NCI-H446 (cell line): ENCODE measurements at places on chromosomes 2 and 18.

- no peak for DNase-seq
Measured at GRCh38 chr2:67642046-67642382, 244.9 kb downstream of the ETAA1 start.

GRCh38 chr18:73879328-73879727, 268.3 kb downstream of the FBXO15 start:
- DNase-seq, result no peak

DNA sequence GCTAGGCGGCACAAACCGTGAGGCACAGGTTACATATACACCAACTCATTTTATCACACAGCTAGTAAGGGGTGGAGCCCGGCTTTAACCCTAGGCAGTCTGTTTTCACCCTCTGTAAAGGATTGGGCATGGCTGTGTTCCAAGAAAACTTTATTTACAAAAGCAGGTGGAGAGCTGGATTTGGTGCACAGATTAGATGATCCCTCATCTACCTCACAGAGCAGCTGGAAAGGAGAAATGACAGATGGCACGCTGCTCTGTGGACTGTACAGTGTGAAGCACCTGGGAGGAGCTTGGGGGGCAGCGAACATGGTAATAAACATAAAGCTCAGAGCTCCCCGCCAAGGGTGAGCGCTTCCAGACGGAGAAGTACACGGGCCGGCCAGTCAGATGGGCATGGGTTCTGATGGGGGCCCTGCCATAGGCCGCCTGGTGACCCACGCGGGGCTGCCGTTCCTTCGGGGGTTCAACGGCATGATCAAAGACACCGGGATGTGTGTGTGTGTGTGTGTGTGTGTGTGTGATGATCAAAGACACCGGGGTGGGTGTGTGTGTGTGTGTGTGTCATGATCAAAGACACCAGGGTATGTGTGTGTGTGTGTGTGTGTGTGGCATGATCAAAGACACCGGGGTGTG, 862 bp upstream of the TMEM177 start:
- no peak for DNase-seq

DNA sequence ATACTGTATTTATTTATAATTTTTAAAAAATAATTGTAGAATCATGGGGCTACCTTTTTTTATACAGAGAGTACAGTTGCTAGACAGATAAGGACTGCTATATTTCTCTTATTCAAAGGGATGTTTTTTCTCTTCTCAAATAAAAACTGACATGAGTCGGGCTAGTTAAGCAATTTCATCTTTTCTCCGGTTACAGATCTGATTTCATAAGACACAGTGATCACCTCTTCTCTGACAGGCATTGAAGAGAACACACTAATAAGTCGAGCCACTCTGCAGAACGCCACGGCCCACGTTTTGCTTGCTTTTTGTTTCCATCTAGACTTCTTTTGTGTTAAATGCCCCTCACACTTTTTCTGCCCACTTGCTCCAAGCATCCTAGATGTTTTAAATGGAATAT, 85.4 kb downstream of the HNRNPLL start:
- no peak for DNase-seq

DNA sequence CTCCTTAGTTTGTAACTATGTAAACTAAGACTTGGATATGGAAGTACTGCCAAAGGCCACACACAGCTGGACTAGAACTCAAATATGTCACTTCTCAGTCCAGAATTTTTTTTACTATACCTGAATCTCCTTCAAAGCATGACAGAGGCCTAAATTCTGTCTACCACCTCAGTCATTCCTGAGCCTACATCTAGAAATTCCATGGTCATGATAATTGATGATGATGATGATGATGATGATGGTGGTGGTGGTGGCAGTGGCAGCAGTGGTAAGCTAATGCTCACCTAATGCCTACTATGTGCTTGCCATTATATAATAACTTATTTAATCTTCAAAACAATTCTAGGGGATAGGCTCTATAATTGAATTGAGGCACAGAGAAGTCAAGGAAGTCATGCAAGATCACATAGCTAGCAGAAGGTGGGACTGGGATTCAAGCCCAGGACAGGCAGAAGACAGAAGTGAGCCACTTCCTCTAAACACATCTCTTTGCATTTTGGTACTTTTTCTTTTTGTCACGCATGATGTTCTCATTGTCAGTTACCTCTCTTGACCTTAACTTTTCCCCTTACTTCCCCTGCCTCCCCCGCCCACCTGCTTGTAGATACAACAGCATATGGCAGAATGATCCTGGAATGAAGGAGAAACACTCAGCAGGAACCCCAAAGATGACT, 539.3 kb downstream of the TNS1 start:
- no peak for DNase-seq

- no peak for DNase-seq
Measured at GRCh38 chr18:75546964-75547363, 119.5 kb upstream of the SMIM21 start.
